ENCODE measurements at places on chromosomes 2 and 18. TPM values are rescaled to one million over a fixed set of nuclear protein-coding genes. Genes with fewer than 3 reads are reported as not detected.
A peak's percentile ranks its signal among the peaks of the same experiment; 100 is the strongest.

Gene GNAL
- 1.6 TPM for polyA plus RNA-seq

Gene SPP2
- polyA plus RNA-seq = not detected

Gene IL1A
- polyA plus RNA-seq = not detected

Gene LOXL3
- 7.1 TPM for polyA plus RNA-seq

Gene FHOD3
- polyA plus RNA-seq = 31.3 TPM

Gene CFLAR
- polyA plus RNA-seq = 27.4 TPM

Gene SIX3
- polyA plus RNA-seq = 0.04 TPM

Gene SERPINB12
- 1.3 TPM for polyA plus RNA-seq

Gene CHST9
- polyA plus RNA-seq = 0.36 TPM

Gene FAP
- polyA plus RNA-seq = 103 TPM

Gene NYAP2
- 0.59 TPM for polyA plus RNA-seq

Gene KLHL14
- polyA plus RNA-seq = 0.12 TPM

Gene DOCK10
- 19.8 TPM for polyA plus RNA-seq

Gene SNTG2
- not detected for polyA plus RNA-seq

Gene PLCL1
- polyA plus RNA-seq = 9.5 TPM

DNA sequence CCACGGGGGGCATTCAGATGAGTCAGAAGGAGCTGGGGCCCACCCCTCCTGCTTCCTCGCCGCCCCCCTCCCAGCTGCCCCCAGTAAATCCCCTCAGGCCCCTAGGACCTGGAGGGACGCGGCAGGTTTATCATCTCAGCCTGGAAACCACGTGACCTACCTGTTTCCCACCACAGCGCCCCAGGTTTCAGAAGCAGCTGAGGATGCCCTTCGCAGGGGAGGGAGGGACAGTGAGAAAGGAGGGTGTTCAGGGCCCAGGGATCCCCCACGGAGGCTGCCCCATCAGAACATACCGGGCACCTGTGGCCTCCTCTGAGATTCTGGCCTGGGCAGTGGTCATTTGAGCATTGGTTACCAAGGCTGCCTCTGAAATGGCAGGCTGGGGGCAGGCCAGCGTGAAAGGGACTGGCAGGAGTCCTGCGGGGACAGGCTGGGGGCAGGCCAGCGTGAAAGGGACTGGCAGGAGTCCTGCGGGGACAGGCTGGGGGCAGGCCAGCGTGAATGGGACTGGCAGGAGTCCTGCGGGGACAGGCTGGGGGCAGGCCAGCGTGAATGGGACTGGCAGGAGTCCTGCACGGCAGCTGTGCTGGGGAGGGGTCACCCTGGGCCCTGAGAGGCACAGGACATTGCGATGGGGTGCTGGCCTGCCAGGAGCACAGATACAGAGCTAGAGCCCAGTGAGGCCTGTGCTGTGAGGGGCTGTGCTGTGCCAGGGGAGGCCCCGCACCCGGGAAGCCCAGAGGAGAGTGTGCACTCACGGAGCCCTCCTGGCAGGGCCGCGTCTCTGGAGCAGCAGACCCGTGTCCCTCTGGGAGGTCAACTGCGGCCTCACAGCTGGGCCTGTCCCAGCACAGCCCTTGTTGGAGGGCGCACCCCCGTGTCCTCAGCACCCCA, 1.6 kb downstream of the NEU4 start:
- no peak for DNase-seq

- DNase-seq = peak; percentile 95
These were observed 25.9 kb upstream of the IMPA2 start for GRCh38 chr18:11955239-11956029.

DNA sequence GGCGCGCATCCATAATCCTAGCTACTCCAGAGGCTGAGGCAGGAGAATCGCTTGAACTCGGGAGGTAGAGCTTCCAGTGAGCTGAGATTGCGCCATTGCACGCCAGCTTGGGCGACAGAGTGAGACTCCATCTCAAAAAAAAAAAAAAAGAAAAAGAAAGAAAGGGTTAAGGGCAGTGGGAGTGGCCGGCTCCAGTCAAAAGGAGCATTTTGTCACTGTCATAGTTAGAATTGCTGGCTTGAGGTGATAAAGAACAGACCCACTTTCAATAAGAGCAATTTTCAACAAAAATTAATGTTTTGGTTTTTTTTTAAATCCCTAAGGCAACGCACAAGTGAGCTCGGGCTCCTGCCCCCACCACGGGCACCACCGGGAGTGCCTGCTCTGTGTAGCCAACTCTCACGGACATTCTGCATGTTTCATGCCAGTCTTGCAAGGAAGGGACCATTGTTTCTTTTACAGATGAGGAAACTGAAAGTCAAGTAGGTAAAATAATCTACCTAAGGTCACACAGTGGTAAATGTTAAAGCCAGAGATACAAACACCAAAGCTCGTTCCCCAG, 8.5 kb downstream of the CIB4 start:
- DNase-seq = no peak

- DNase-seq = no peak
These were observed 63.3 kb downstream of the ICOS start for GRCh38 chr2:203999835-204000234.

DNA sequence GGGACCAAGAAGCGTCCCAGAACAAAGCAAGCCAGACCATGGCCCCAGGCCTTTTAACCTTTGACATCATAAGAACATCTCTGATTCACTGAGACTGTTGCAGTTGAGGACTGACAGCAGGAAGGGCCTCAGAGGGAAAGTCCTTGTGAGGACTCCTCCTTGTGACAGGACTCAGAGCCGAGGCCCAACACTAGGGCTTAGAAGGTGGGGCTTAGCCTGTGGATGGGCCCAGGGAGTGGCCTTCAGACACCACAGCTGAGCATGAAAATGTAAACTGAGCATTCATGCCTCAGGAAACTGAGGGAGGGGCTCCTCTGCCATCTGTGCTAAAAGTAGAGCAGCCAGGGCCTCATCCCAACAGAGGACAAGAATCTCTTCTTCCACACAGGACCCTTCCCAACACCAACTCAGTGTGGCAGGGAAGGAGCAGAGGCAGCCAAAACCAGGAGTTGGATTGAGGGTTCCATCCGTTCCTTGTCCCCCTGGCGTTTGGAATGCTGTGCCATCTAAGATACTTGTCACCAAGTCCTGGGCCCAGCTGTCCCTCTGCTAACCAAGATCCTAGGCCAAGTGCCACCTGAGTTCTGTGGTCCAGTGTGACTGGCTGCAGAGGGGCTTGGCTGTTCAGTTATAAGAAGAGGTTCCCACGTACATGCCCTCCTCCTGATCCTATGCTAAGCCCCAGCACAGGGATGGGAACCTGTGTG, 37.5 kb upstream of the CAB39 start:
- no peak for DNase-seq

DNA sequence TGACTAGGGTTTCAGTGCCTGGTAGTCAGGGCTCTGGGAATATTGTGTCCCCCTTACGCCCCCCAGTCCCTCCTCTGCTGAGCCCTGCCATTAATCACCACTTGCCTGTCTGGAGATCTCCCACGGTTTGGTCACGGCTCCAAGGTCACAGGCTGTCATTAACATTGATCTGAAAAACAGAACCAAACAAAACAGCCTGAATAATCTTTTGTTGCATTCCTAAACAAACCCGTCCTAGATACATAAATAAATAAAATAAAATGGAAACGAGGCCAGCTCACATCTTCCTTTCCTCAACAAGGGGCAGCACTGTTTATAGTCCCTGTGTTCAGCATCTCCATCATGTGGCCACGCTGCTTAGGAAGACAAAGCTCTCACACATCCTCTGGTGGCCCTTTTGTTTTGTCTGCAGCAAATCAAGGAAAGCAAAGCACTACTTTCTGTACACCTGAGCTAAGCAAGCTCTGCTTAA, 282.8 kb downstream of the AGPS start:
- no peak for DNase-seq

- DNase-seq = no peak
These were observed 5.8 kb downstream of the TMEM198 start for GRCh38 chr2:219549619-219550018.

DNA sequence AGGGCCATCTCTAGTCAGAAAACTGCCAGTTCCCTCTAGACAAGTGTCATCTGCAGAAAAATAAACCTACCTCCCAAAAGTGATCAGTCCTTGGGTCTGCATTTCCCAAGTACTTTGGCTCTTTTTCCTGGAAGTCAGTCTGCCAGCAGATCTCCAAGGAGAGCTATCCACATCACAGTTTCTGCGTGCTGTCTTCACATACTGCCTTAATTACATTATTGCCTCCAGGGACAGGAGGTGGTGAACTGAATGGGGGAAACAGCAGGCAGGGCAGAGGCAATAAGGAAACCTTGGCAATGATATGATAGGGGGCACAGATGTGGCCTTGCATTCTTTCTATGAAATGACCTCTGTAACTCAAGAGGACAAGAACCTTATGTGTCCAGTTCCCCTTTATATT, 105.9 kb upstream of the SIX2 start:
- no peak for DNase-seq

DNA sequence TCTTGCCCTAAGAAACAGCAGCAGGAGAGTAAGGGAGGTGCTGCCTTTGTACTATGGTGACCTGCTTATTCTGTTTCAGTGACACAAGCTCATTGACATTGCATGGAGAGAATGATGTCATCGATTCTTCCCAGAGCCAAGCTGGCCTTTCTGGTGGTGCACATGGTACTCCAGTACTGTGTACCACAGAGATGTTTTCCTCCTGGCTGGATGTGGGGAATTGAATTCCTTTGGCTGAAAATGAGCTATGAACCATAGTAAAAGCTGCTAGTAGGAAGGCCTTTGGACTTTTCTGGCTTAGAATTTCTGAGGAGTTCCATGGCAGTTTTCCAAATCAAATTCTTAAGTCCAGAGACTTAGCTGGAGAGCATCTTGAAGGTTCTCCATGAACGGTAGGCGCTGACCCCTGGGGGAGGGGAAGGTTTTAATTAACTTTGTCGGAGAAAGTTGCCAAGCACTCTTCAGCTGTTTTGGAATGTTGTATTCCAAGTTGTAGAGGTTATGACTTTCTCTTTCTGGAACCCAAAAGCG, 17.1 kb upstream of the B3GNT2 start:
- peak; percentile 93 for DNase-seq

GRCh38 chr2:105809097-105809473, 64.4 kb downstream of the NCK2 start:
- no peak for DNase-seq

- peak; percentile 7 for DNase-seq
These were observed 41.6 kb upstream of the MAP4K4 start for GRCh38 chr2:101655702-101656422.

DNA sequence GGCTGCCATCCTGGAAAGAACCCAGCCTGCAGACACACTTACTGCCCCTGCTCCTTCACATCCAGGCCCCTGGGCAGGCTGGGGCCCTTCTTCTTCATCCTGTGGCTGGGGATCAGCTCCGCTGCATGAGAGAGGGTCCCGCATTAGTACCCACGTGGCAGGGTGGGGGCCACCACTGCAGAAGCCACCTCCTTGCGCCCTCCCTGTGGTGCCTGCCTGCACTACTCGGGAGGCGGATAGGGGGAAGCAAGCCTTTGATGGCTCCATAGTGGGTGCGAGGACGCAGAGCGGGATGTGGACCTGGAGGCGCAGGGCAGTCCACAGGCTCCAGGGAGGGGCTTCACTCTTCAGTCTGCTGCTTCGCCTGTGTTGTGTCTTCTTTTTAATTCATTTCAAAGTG, 46.7 kb downstream of the GPC1 start:
- no peak for DNase-seq

GRCh38 chr2:33812707-33813106, 213.6 kb upstream of the FAM98A start:
- no peak for DNase-seq

DNA sequence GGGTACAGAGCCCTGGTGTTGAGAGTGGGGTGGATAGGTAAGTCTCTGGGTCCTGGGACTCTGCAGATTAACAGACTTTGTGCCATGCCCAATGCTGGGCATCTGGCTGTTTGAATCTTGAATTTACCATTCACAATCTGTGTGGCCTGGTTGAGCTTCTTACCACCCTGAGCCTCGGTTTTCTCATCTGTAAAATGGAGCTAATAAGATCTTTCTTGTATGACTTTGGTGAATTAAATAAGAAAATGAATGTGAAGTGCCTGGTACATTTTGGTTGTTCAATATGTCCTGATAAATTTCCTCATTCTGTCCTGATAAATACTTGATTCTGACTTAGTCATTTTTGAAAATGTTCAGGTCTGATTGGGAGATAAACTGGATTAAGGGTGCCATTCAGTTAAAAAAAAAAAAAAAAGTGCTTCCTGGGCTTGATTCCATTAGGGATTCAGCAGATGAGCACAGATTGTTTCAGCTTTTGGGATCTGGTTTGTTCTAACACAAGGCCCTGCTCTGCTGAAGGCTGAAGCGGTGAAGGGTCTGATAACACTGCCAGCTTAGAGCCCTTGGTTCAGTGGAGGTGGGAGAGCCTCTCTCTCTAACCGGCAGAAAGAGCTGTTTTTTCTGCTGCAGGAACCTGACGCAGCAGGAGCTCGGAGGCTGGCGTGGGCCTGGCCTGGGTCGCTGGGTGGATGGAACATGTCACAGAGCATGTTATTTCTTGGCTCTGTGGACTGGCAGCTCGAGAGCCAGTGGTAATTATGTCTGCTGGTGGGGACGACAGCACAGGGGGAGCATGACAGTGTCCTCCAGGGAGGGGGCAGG, 84.5 kb upstream of the MCFD2 start:
- no peak for DNase-seq

GRCh38 chr2:189002079-189002478, 27.9 kb downstream of the COL3A1 start:
- no peak for DNase-seq

- no peak for DNase-seq
These were observed 1.7 kb downstream of the SH3RF3 start for GRCh38 chr2:109130723-109130995.

GRCh38 chr18:48154828-48155227, 224.4 kb upstream of the SMAD2 start:
- no peak for DNase-seq

DNA sequence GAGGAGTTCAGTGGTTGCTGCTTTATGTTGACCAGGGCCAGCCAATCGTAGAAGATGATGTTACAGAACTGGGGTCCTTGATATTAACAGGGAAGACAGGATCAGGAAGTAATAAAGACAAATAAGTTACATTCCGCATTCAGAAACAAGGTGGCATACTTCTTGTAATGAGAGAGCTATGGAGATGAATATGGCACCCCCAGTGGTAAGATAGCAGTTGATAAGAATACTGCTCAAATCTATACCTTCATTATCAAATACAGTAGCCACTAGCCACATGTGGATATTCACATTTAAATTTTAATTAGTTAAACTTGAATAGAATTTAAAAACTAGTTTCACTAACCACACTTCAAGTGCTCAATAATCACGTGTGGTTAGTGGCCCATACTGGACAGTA, 290.4 kb upstream of the RBMS1 start:
- no peak for DNase-seq

GRCh38 chr18:34956663-34957062, 84.5 kb upstream of the MAPRE2 start:
- DNase-seq = peak; percentile 74

- DNase-seq = peak; percentile 77
These were observed 179.2 kb downstream of the TTC32 start for GRCh38 chr2:19722531-19722971.

DNA sequence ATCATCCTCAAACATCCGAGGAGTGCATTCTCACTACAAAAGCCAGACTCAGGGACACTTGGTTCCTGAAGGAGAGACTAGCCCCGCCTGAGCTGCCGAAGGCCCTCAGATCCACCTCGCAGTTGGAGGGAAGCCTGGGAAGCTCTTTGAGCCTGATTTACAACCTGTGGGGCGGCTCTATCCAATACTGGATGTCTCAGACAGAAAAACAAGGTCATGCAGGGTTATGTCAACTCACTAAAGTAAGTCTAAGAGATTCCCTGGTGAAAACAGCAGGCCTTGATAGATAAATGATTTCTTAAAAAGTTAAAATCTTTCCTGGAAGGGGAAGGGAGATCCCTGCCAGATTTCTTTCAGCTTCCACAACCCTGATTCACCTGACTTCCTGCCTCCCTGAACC, 284.3 kb downstream of the CYP26B1 start:
- peak; percentile 63 for DNase-seq

GRCh38 chr2:236317938-236318396, 53.8 kb upstream of the ASB18 start:
- peak; percentile 15 for DNase-seq
